ENCODE measurements at places on chromosomes 1 and 21.

DNA sequence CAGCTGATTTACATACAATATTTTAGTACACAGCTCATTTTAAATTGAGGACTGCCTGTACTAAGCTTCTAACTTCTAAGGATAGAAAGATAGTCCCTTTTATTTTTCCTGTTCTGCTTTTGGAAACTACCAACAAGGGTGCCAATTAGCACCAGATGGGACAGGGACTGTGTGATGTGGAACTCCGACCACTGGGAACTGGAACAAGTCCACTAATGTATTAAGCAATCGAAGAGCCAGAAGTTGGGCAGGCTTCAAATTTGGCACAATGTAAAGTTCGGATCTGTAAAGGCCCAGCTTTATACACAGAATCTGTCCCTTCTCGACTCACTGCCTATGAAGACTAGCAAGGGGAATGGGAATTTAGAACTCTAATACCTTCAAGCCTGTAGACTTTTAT is 149.3 kb downstream of the ZC3H11B start:
- no peak for DNase-seq

- peak; percentile 89 for DNase-seq
Measured at GRCh38 chr1:8625981-8626898, 191.2 kb downstream of the RERE start.

- DNase-seq: no peak
Measured at GRCh38 chr1:54811739-54812655, 10.9 kb upstream of the TTC22 start.

DNA sequence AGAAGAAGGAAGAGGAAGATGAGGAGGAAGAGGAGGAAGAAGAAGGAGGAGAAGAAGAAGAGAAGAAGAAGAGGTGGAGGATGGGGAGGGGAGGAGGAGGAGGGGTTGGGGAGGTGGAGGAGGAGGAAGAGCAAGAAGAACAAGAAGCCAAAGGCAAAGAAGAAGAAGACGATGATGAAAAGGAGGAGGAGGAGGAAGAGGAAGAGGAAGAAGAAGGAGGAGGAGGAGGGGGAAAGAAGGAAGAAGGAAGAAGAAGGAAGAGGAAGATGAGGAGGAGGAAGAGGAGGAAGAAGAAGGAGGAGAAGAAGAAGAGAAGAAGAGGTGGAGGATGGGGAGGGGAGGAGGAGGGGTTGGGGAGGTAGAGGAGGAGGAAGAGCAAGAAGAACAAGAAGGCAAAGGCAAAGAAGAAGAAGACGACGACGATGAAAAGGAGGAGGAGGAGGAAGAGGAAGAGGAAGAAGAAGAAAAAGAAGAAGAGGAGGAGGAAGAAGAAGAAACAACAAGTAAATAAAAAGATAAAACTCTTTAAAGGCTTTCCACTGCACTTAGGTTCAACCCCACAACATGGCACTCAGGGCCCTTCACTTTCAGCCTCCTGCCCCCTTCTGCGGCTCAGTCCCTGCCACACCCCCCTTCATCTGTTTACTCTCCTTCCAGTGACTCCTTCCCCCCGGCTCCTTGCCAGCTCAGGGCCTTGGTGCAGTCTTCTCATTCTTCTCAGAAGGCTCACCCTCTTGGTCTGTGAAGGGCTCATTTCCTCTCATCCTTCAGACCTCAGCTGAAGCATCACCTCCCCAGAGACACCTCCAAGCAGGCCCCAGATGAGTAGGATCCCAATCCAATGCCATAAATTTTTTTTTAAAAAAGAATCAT is 114.0 kb downstream of the KCNN3 start:
- no peak for DNase-seq

- no peak for DNase-seq
Measured at GRCh38 chr21:44697811-44698734, 1.1 kb downstream of the KRTAP10-12 start.

GRCh38 chr21:39073063-39073462 is 110.2 kb downstream of the PSMG1 start:
- DNase-seq: no peak

Data from A172 (cell line).